ENCODE measurements at places on chromosomes 12 and 14.

- DNase-seq, result no peak
These were observed 101.2 kb upstream of the STXBP6 start for GRCh38 chr14:25150934-25151790.

DNA sequence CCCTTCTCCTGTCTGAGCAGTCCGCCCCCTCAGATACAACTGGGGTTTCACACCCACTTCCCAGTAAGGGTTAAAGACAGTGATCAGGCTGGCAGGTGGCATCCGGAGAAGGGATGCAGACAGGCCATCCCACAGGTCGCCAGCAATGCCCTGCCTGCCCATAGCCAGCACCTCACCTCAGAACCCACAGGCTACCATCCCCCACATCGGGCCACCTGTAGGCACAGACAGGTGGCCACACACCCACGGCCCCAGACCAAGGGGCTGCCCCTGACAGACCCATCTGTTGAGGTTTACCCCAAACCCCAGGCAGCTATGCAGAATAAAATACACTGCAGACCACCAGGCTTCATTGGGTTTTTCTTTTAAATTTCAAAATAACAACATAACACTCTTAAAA, 57.5 kb downstream of the CCNK start:
- DNase-seq, result no peak

- DNase-seq, result no peak
These were observed 10.7 kb downstream of the TEDC1 start for GRCh38 chr14:105501504-105502291.

- DNase-seq, result no peak
These were observed 5.0 kb upstream of the MMP19 start for GRCh38 chr12:55847603-55848291.

GRCh38 chr12:15045451-15045850, 72.6 kb downstream of the PDE6H start:
- no peak for DNase-seq

All from T-cell (primary cell).